ENCODE measurements at places on chromosomes 5 and 9.

DNA sequence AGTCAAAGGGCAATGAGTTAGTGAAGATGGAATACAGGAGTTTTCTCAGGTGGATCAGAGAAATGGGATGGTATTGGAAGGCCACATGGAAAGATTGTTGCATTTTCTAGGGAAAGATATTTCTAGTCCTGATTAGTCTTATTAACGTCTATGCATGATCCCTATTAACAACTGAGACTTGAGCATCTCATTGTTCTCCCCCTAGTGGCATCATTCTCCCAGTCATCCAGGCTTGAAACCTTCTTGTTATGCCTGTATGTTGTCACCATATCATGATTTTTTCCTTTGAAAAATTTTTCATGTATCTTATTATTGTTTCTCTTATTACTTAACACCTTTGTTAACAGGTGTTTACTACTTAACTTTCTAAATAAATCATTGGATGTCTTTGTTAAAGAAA is 34.4 kb downstream of the KIF2A start:
- no peak for DNase-seq

DNA sequence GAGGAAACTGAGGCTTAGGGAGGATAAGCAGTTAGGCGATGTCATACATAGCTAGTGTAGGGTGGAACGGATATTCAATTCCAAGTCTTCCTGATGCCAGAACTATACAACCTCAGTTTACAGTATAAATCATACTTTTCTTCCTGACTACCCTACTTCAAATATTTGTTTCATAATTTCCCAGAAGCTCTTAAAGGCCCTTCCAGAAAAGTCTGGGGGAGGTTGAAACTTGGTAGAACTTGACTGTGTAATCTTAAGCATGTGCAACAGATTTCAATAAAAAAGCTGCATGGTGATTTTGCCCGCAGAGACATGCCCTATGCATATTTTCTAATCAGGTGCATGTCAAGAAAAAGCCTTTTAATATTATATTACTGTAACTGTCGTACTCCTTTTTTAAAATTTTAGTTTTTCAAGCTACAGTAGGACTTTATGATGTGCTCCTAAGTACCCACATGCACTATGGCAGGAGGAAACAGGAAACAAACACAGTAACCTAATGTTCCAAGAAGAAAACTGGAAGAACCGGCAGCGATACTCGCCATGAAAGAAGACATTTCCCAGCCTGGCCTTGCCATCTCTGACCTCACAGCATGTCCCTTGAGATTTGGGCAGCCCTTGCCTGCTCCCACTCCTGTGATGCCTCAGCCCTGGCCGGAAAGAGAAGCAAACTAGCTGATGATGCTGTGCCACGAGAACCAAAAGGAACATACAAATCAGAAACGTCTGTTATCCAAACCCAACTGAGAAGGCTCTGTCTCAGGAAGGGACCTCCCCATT is 266.0 kb downstream of the EFNA5 start:
- DNase-seq, result no peak

GRCh38 chr5:177995691-177996595 is at the start of gene PROP1:
PROP1 (minus strand) TSS chr5:177996242; CDS start chr5:177995933, 309 bp downstream.
- no peak for DNase-seq

GRCh38 chr5:37552161-37552560 is 173.0 kb downstream of the WDR70 start:
- DNase-seq, result no peak

DNA sequence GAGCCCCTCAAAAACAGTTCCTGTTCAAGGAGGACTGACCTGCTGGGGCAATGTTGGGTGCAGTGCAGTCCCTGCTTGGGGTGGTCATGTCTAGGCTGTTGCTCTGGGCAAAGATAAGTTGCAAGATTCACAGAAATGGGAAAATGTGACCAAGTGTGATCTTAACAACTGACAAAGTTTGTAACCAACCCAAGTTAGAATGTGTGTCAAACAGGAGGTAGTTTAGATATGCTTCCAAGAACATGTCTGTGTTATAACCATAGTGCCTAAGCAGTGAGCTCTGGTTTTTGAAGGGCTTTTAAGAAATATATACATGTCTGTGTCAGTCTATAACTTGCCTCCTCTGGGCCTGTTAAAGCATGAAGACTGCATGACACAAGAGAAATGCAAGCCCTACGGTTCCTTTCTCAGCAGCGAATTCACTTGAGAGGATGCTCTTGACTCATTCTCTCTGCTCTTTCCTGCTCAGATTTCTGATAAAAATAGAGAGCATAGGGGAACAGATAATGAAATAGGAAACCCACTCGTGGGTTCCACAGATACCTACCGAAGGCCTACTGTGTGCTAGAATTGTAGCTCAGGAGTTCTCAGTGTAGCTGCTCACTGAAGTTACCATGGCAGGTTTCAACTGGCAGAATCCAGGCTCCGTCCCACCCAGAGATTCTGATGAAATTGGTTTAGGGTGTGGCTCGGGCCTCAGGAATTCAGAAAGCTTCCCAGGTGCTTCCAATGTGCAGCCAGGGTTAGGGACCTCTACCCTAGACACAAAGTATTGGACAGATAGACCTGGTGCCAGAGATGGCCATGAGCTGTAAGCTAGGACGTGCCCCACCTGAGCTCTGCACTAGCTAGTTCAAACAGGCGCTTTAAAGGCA is 52.4 kb downstream of the ARHGEF37 start:
- DNase-seq, result no peak

DNA sequence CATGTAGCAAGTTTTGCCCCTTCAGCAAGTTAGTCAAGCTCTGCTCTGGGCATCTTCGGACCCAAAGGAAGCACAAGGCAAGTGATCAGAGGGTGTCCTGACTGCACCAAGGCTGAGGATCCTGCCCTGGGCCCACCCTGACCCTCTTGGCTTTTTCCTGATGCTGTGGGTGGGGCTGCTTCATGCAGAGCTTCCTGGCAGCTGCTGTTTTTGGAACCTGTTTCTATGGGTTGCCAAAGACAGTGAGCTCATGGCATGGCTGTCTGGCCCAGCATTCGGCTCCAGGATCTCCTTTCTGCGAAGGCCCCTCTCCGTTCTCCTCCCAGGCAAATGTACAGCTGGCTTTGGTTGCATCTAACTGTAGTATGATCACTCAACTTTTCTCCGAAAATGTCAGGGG is 497.9 kb downstream of the ARHGEF28 start:
- DNase-seq, result no peak

DNA sequence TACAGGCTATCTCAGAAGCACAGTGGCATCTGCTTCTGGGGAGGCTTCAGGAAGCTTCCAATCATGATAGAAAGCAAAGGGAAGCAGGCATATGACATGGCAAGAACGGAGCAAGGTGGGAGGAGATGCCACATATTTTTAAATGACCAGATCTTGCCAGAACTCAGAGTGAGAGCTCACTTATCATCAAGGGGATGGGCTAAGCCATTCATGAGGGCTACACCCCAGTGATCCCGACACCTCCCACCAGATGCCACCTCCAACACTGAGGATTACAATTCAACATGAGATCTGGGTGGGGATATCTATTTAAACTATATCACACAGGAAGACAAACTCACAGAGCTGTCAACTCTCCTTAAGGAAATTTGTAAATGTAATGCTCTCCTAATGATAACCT is 258.8 kb downstream of the SPOCK1 start:
- DNase-seq, result no peak

- no peak for DNase-seq
Observed at GRCh38 chr5:88734191-88734640, 148.8 kb downstream of the MEF2C start.

DNA sequence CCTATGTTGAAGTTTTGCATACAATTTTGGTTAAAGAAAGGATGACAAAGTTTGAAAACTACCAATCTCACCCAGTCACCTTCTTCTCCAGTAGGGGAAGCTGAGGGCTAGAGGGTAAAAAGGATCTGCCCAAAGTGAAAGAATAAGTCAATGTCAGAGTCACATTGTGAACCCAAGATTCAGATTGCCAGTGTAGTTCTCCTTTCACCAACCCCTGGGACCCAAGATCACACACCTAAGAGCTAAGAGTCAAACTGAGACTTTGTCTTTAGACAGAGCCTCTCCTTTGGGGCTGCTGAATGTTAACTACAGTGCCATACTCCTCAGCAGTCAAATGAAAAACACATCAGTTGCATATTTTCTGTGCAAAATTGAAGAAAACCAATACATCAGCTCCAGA is 210.6 kb downstream of the ATP10B start:
- DNase-seq, result no peak

- no peak for DNase-seq
Observed at GRCh38 chr9:87234854-87235253, 262.8 kb upstream of the DAPK1 start.

- DNase-seq, result no peak
Observed at GRCh38 chr5:9898319-9898718, 268.2 kb upstream of the TAS2R1 start.

DNA sequence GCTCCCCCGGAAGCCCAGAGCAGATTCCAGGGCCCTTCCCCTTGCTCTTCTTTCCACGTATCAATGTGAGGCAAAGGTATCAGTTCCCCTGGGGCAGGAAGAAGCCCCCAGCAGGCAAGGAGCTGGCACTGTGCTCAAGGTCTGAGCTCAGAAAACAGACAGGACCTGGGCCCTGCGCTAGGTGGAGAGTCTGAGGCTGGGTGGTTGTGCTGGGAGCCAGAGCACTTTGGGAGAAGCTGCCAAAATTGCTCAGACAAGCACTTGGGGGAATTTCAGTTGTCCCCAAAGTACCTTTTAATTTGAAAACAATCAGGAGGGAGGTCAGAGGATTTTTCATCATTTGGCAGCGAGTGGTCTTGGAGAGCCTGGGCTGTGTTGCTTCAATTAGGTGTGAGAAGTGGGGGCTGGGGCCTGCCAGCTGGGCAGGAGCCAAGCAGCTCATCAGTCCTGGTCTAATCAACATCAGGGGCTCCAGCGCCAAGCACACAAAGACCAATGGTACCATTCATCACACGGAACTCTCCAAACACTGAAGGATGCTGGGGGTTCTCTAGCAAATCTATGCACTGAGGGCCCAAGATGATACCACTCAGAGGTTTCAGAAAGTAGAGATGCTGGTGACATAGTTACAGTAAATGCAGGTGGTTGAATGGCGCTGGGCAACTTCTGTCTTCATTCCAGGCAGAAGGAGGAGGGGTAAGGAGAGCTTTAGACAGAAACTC is 176.5 kb downstream of the SNX18 start:
- DNase-seq, result no peak

- no peak for DNase-seq
Observed at GRCh38 chr5:71695071-71695470, 24.0 kb upstream of the CARTPT start.

GRCh38 chr9:135669616-135670285 is 6.6 kb downstream of the LCN9 start:
- DNase-seq, result no peak

DNA sequence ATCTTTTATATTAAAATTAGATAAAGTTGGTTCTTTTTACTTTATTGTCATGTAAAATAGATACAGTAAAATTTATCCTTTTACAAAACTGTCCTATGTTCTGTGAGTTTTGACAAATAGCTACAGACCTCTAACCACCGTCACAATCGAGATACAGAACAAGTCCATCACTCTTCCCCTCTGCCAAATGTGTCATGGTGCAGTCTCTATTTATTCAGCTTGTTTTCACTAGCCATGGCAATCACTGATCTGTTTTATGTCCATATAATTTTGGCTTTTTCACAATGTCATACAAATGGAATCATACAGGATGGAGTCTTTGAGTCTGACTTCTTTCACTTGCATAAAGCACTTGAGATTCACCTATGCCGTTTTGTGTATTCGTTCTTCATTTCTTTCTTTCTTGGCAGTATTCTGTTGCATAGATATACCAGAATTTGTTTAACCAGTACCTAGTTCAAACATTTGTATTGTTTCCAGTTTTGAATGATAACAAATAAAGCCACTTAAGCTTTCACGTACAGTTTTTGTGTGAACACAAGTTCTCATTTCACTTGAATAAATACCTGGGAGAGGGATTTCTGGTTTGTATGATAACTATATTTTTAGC is 273.2 kb upstream of the MPDZ start:
- no peak for DNase-seq

GRCh38 chr5:68297656-68298055 is 82.1 kb downstream of the PIK3R1 start:
- no peak for DNase-seq

GRCh38 chr9:131618071-131618479 is 72.8 kb downstream of the PRRT1B start:
- DNase-seq, result no peak

- no peak for DNase-seq
Observed at GRCh38 chr5:142096382-142096781, 12.2 kb upstream of the NDFIP1 start.

GRCh38 chr5:137700282-137700680 is 35.6 kb downstream of the KLHL3 start:
- no peak for DNase-seq

GRCh38 chr9:27151693-27152404 is 42.8 kb downstream of the TEK start:
- DNase-seq, result no peak

DNA sequence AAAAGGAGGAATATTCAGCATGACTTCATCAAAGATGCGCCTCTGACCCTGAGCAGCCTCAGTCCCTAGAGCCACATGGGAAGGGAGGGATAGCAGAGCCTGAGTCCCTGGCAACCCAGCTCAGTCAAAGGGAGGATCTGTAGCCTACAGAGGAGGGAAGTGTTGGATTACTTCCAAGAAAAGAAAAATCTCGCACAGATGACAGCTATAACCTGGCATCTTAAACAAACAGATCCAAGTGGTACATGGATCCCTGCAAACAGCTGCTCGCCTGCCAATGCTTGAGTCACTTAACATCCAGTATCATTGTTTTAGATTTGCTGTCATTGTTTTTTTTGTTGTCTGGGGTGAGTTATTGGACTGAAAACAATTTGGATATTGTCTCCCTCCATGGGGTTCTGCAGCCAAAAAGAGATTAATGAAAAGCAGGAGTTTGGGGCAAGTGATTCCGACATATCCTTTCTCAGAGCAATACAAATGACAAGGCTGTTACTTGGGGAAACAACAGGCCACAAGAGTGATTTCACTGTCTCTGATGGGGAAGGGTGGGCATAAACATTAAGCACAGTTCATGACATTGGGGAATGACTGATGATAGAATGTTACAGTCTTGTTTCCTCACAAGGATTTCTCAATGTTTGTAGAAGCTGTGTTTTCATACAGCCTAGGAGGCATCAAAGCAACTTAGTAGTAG is 153.5 kb upstream of the KIF2A start:
- DNase-seq, result no peak

- DNase-seq, result no peak
Observed at GRCh38 chr5:141349917-141350619, at the start of gene PCDHGB1. PCDHGB1 (plus strand) TSS chr5:141350099; CDS start chr5:141350261, 162 bp downstream.

DNA sequence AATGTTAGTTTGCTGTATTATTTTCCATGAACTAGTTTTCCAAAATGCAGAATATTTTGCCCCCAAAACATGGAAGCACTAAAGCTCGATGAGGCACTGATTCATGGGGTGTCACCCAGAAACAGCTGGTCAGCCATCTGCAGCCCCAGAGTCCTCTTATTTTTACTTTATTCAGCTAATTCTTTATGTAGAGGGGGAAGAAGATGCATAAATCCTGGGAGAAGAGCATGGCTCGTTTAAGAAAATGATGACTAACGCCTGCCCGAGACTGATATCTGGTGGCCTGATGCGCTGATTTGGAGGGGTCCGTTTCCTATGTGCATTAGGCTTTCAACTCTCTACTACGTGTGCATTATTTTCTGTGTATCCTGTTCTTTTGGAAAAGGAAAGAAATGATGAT is 390.3 kb upstream of the MEF2C start:
- DNase-seq, result no peak

- DNase-seq, result no peak
Observed at GRCh38 chr9:130880599-130881220, 15.9 kb downstream of the QRFP start.
